ENCODE measurements at places on chromosomes 7 and 10.

DNA sequence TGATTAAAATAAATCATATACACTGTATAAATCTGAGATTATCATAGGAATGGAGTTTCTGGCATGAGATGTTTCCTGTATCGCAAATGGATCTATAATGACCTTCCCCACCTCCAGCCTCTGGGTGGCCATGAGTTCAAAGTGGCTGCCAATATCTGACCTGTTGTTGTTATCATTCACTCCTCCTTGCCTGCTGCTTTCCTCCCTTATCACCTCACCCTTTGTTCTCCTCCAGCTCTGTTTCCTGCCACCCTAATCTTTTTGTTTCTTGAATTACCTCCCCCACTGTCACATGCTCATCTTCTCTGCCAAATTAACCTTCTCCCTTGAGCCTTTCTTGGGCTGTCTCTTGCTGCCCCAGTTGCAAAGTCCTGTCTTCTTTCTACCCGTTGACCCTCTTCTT lies 12.0 kb downstream of the SCD start:
- DNase-seq = no peak

DNA sequence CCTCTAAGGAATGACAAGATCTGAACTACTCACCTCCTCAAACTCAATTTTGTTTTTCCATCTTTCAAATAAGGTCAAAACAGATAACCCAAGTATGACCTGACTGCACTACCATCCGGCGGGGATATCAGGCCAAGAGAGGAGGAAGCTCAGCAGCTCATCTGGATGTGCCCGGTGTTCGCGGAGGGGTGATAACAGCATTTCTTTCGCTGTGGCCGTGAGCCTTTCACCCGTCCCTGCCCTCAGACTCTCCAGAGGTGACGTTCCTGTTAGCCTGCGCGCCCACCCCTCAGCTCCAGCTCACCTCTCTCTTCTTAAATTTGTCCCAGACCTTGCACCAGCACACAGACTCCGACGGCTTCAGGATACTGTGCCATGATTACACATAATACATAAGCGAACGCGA lies 526 bp downstream of the ZNF248 start:
- peak; percentile 2 for DNase-seq

DNA sequence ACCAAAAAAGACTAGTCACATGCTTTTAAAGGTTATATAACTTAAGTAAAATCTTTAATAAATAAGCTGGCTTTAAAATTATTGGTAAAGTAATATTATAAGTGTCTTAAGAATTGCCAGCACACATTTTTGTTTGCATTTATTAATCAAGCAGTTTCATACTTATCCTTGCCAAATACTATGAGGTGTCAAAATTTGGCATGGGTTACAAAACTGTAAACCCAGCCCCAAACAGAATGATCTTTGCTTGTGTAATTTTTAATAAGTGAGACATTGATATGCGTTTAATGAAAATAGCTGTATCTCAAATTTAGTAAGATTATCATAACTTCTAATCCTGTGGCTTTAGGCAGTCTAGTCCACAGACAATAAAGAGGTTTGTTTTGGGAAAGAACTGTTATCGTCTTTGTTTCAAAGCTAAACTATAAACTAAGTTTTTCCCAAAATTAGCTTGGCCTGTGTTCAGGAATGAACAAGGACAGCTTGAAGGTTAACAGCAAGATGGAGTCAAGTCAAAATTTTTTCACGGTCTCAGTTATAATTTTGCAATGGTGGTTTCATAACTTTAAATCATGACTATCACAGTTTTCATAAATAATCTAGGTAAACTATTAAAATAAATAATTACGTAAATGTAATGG lies 72.8 kb downstream of the ST8SIA6 start:
- no peak for DNase-seq

GRCh38 chr7:140923358-140924006 lies 1.2 kb downstream of the BRAF start:
- DNase-seq = no peak

DNA sequence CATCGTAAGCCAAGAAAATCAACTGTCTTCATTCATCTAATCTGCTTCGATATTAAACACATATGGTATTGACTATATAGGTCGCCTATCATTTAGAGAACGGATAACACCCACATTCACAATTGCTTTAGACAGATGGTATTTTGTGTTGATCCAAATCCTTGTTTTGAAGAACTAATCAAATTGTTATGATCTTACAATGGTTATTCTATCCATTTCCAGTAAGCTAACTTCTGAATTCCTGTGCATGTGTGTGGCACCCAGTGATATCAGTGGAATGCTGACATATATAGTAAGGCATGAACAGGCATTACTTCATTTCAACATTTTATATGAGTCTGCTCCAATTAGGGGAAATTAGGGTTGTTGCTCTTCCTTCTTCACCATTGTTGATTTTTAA lies 98.8 kb downstream of the SEMA3E start:
- DNase-seq = no peak

GRCh38 chr7:1601956-1602355 lies 32.1 kb upstream of the PSMG3 start:
- DNase-seq = no peak

DNA sequence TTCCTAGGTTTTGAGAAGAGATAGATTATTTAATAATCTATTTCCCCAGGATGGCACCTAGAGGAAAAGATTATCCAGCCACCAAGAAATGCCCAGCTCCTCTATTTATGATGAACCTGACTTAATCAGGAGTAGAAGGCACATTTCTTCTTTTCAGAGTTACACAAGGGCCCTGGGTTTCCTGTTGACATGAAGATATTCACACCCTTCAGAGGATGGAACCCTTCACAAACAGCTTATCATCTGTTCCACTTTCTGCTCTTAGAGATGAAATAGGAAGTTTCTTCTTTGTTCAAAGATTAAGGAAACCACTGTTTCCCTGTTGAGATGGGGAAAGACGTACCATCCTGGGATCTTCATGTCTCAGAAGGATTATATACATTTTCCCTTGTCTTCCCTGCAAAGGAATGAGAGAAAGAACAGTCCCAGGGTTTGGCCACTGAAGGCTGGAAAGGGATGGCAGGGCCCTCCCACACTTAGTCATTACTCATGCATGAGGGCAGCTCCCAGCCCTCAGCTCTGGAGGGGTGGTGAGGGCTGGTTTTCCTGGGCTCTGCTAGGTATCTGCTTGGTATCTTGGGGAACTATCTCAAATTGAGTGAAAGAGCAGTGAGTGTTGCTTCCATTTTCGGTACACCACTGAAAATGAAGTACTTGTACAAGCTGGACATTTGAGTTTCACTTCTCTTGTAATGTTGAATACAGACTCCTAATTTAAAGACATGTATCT lies 64.0 kb downstream of the MTPAP start:
- no peak for DNase-seq

DNA sequence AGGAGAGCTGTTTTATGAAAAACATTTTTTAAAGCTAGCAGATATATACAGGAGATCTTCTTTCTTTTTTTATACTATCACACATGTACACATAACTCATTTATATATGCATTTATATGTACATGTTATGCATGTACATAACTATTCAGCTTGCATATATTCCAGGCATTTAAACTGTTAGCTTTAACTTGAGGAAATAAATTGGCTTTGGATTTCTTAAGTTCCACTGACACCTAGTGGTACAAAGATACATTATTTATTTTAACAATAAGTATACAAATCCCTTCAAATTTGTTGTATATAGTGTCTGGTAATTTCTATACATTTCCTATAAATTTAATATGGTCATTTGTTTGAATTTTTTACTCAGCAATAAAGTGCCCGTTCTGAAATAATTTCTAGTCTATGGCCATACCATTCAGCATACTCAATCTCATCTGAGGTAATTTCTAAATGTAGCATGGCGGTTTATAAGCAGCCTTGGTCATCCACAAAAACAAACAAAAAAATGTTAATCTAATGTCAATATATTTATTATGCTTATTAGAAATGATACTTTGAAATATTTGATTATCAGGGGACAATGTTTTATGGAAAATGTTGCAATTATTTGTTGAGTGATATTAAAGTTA lies 11.6 kb downstream of the ZDHHC6 start:
- DNase-seq = peak; percentile 28

- no peak for DNase-seq
These were observed 80.1 kb upstream of the APBB1IP start for GRCh38 chr10:26358071-26358470.

DNA sequence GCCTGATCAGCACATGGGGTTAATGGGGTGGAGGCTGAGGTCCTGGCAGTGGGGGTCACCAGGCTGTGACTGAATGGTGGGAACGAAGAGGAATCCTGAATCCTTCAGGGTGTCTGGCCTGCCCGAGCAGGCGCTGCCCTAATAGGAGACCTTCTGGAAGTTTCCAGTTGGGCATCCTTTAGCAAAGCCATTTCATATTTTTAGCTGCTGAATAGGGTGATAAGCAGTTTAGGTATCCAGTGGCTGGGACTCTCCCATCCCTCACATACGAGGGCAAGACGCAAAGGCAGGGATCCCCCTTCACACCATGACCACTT lies 159.3 kb downstream of the SH3PXD2A start:
- no peak for DNase-seq

DNA sequence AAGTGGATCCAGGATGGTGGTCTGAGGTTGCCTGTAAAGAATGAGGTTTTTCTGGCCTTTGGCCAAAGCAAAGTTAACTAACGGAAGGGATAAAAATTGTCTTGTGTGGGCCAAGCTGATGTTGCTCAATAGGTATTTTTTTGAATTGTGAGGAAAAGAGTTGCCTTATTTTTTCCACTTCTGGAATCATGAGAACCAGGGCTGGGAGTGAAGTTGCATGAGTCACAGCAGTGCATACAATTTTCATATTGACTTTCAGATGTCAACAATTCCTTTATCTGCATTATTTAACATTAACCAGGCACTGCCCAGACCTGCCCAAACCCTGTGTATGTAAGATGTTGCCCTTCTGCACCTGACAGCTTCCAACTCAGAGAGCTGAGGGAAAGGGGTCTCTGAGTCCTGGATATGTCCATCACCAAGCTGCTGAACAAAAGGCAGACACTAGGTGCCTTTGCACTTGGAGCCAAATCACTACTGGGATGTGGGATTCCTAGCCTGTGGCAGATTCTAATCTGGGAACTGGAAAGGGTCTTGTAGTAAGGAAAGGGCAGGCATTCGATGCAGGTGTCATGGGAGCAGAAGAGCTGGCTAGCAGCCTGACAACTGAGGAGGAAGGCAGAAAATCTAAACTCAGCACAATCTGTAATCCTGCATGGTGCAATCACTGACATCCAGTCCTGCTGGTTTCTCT lies 52.3 kb upstream of the SLC35B4 start:
- no peak for DNase-seq

GRCh38 chr7:542713-543500 lies 23.3 kb upstream of the PDGFA start:
- DNase-seq = no peak

DNA sequence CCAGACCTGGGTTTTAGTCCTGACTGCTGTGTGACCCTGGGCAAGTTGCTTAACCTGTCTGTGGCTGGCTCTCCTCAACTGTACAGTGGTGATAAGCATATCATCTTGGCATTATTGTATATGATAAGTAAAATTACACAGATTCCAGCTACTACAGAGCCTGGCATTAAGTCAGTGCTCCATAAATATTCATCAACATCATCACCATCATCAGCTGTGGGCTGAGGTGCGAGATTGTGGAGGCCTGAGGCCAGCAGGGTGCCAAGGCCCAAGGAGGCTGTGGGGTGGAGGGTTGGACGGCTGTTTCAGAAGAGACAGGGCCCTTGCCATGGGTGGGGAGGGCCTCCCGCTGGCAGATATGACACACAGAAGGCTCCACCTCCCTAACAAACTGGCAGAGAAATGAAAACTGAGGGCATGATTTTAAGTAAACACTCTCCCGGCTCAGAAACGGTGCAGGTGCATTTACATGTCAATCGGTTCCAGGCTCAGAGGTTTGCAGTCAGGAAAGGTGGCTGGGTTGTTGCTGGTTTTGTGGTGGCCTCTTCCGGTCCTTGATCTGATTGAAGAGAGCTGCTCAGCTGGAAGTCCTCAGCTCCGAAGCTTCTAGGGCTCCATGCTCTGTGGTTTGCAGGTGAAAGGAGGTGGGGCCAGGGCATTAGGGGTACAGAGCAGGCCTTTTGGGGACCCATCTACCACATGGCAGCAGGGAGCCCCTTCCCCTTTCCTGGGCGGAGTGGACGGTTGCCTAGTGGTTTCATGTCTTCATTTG lies 10.2 kb downstream of the CRYGN start:
- DNase-seq = peak; percentile 73

GRCh38 chr10:127354255-127354654 lies 157.9 kb upstream of the INSYN2A start:
- no peak for DNase-seq

GRCh38 chr10:89414146-89414878 lies at the start of gene IFIT5:
Gene IFIT5 (plus strand): TSS chr10:89414568. CDS start chr10:89414799, 231 bp downstream.
- DNase-seq = peak; percentile 70
